ENCODE measurements at places on chromosomes 6 and 20. TPM values are rescaled to one million over a fixed set of nuclear protein-coding genes. Genes with fewer than 3 reads are reported as not detected.

SAMD3 gene
- total RNA-seq: 1.2 TPM

FAM83C gene
- total RNA-seq: not detected

ABHD16B gene
- not detected for total RNA-seq

DNA sequence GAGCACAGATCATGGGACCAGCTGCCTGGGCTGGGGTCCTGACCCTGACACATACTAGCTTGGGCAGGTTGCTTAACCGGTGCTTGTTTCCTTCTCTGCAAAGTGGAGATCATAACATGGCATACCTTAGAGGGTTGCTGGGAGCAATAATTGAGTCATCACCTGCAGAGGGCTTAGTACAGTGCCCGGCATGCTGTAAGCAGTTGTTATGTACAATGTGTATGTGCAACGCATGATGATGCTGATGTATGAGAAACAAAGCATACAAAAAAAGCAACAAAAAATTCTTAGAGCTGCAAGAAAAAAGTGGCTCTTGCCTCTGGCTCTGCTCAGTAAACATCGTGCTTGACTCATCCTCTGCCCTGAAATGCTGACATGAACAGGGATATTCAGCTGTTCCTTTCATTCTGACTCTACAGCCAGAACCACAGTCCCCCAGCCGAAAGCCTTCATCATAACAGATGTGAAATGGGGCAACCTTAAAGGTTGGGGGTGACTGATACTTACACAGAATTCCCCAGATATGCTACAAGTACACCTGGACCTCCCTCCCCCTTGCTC, 91.7 kb downstream of the CLIC5 start:
- H3K27ac ChIP-seq: no peak overlapping the region
- peaks cover 11% of the 10 kb centered on the region for H3K27me3 ChIP-seq
- peaks cover 37% of the 10 kb centered on the region for H3K4me1 ChIP-seq
- DNase-seq: no peak
- no peaks in the 10 kb centered on the region for H3K36me3 ChIP-seq
- H3K4me3 ChIP-seq: no peak overlapping the region

- peak; percentile 72 for DNase-seq
- H3K27ac ChIP-seq: no peak overlapping the region
- no peaks in the 10 kb centered on the region for H3K36me3 ChIP-seq
- peak overlapping the region; percentile 65 for H3K4me3 ChIP-seq
- H3K4me1 ChIP-seq: peaks cover 50% of the 10 kb centered on the region
Observed at GRCh38 chr6:41373919-41374617, 38.7 kb downstream of the NCR2 start.

- H3K27me3 ChIP-seq: peaks cover 17% of the 10 kb centered on the region
- DNase-seq: no peak
- H3K4me3 ChIP-seq: no peak overlapping the region
- H3K27ac ChIP-seq: no peak overlapping the region
- peaks cover 12% of the 10 kb centered on the region for H3K4me1 ChIP-seq
- H3K36me3 ChIP-seq: no peaks in the 10 kb centered on the region
Observed at GRCh38 chr6:110566346-110567125, 90.1 kb upstream of the SLC22A16 start.
